ENCODE measurements at places on chromosomes 12 and 14. TPM values are rescaled to one million over a fixed set of nuclear protein-coding genes. Genes with fewer than 3 reads are reported as not detected.

DNA sequence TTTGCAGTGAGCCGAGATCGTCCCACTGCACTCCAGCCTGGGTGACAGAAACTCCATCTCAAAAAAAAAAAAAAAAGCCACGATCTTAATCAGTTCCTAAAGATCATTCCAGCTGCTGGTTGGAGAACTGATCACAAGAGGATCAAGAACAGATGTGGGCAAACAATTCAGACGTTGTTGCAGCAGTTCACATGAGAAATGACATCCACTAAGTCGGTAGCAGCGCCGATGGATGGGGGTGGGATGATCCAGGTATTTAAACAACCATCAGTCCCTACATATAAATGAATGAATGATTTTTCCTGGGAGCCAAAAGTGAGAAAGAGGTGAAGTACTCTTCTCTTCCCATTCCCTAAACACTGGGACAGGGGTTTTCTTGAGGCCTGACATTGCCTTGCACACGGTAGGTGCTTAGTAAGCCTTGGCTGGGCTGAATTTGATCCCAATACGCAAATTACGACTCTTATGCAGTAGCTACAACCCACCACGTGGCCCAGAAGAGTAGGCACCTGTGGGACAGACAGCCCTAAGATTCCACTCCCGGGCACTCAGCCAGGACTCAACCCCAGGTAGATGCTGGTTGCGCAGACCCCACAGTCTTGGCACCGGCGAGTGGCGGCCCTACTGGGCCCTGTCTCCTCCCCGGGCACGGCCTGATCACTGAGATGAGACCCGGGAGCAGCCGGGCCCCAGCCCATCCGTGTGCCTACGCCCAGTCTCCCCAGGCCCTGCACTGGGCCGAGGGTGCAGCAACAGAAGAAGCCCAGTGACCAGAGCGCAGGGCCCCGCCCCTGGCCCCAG, 565 bp downstream of the SPRYD3 start:
- H3K4me1 ChIP-seq, result peaks cover 35% of the 10 kb centered on the region
- H3K27me3 ChIP-seq, result no peaks in the 10 kb centered on the region
- H3K36me3 ChIP-seq, result peaks cover 19% of the 10 kb centered on the region
- peak overlapping the region; percentile 74 for H3K27ac ChIP-seq

The BLOC1S1 gene
- total RNA-seq, result 115 TPM

The ARL6IP4 gene
- 141 TPM for total RNA-seq

DNA sequence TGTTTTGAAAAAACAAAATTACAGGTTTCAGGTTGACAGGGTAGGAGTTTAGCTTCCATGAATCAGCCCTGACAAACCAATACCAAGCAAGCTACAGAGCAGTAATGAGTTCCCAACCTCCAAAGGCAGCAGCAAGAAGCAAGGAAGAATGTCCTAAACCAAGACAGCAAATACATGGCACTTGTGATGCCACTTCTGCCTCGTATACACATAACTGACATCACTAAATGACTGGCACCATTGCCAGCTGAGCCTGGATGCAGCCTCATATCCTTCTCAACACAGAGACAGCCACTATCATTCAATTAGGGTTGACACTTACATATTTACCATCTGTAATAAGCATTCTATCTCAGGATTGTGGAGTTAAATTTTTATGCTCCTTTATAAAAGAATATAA, 35.0 kb upstream of the MDM1 start:
- peak overlapping the region; percentile 81 for H3K27ac ChIP-seq
- no peaks in the 10 kb centered on the region for H3K27me3 ChIP-seq
- peaks cover 70% of the 10 kb centered on the region for H3K4me1 ChIP-seq
- H3K36me3 ChIP-seq, result no peaks in the 10 kb centered on the region

GRCh38 chr14:81385419-81385818, 14.7 kb downstream of the STON2 start:
- no peak for DNase-seq
- H3K27me3 ChIP-seq, result peaks cover 3% of the 10 kb centered on the region
- no peaks in the 10 kb centered on the region for H3K36me3 ChIP-seq
- H3K27ac ChIP-seq, result no peak overlapping the region
- H3K4me3 ChIP-seq, result no peak overlapping the region
- H3K4me1 ChIP-seq, result no peaks in the 10 kb centered on the region

The FAM186B gene
- 0.07 TPM for total RNA-seq

GRCh38 chr12:112446008-112446725, 27.4 kb downstream of the PTPN11 start:
- H3K36me3 ChIP-seq, result peaks cover 26% of the 10 kb centered on the region
- no peak overlapping the region for H3K4me3 ChIP-seq
- H3K27me3 ChIP-seq, result no peaks in the 10 kb centered on the region
- no peak for DNase-seq
- peak overlapping the region; percentile 2 for H3K27ac ChIP-seq

Measured in activated CD4-positive, alpha-beta T cell treated with anti-CD3 and anti-CD28 coated beads for 36 hours (primary cell).